ENCODE measurements at places on chromosomes 11 and 22.

DNA sequence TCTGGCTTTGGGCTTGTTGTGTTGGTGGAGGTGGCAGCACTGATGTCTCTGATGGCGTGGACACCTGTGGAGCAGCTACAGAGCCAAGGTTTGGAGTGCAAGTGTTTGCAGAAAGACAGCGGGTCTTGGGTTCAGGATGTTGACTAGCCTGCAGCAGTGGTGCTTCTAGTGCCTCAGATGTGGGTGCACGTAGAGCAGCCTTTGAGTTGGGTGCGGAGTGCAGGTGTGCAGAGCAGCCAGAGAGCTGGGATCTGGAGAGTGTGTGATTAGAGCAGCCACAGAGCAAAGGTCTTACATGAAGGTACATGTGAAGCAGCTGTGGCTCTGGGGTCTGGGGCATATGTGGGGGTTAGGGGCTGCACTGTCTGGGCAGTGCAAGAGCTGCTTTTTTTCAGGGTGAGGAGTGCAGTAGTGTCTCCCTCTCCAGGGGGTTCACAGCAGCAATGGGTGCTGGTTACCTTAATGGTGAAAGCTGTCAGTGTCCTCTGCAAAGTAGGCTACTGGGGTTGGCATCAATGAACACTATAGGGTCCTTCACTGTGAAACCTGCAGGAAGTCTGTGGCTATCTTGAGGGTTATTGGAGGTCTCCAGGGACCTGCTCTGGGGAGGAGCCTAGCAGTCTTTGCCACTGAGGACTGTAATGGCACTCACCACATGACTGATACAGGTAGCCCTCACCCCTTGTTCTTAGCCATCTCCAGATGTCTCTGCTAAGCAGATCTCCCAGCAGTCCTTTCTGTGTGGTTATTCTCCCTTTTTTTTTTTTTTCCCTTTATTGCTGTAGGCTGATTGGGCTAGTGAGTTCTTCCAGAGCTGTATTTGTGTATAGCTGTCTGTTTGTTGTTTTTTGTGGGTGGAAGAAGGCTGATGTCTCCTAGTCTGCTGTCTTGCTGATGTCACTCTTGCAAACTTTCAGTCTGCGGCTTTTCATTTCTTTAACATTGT, 14.3 kb downstream of the BIRC2 start:
- no peak for DNase-seq

- no peak for DNase-seq
These were observed 20.5 kb downstream of the GAL start for GRCh38 chr11:68704887-68705286.

GRCh38 chr11:117829369-117829725, 4.8 kb upstream of the FXYD2 start:
- DNase-seq: no peak

GRCh38 chr22:49372111-49372529, 455.6 kb downstream of the BRD1 start:
- DNase-seq: peak; percentile 80

DNA sequence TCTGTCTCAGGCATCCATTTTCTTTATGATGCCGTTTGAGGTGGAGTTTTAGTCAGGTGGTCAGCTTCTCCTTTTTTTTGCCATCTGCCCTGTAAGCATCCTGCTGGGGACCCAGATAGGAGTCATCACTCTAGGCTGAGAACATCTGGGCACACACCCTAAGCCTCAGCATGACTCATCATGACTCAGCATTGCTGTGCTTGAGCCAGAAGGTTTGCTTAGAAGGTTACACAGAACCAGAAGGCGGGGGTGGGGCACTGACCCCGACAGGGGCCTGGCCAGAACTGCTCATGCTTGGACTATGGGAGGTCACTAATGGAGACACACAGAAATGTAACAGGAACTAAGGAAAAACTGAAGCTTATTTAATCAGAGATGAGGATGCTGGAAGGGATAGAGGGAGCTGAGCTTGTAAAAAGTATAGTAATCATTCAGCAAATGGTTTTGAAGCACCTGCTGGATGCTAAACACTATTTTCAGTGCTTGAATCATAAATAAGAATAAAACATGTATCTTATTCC, 10.9 kb upstream of the HBE1 start:
- peak; percentile 51 for DNase-seq

GRCh38 chr11:85663080-85663752, 1.7 kb downstream of the CREBZF start:
- no peak for DNase-seq

- DNase-seq: no peak
These were observed 121.8 kb upstream of the POU2AF2 start for GRCh38 chr11:111123463-111124398.

DNA sequence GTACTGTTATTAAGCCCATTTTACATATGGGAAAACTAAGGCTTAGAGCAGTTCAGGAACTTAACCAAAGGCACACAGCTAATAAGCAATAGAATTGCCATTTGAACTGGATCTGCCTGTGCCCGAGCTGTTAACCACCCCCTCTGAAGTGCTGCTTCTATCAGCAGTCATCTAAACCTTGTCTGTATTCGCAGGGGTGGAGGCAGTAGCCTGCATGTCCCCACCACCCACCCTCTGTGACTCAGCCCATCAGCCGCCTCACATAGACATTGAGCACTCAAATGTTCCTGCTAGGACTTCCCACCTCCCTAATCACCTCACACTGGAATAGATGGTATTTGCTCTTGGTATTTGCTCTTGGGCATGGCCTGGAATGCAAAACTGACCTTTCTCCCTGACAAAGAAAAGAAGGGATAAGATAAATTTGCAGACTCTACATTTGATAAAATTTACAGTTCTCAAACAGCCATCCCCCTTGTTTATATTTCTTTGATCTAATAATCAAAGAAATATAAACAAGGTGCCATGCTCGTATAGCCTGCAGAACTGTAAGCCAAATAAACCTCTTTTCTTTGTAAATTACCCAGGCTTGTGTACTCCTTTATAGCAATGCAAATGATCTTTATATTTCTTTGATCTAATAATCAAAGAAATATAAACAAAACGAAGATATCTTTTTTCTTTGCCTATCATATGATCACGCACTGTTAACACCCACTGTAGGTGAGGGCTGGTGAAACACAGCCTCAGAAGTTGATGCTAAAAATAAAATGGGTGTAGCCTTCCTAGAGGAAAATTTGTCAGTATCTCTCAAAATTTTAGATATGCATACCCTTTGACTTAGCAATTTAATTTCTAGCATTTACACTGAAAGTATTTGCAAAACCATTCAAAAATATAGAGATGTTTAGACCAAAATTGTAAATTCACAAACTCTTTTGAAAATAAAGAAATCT, 15.9 kb downstream of the DKK3 start:
- DNase-seq: no peak

GRCh38 chr22:46974077-46974476, 211.6 kb downstream of the TBC1D22A start:
- DNase-seq: peak; percentile 82

GRCh38 chr11:78415338-78415737, 2.3 kb downstream of the GAB2 start:
- no peak for DNase-seq

GRCh38 chr22:48378673-48379072, 1449.0 kb downstream of the BRD1 start:
- DNase-seq: peak; percentile 53

DNA sequence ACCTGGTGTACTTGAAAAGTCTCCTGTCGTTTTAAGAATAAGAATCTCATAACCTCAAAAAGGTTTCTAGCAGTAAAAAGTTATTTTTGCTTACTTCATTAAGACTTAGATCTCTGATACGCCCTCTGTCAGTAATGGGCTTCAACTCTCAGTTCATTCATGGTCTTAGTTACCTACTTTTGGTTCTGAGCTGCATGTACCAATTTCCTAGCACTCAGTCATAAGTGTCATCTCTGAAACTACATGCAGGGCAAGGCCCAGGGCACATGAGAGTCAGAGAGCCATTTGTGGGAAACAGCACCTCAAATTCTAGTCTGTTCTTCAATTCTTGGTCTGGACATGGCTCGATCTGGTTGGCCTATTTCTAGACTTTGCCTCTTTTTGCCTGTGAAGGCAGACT, 838.4 kb downstream of the FAM181B start:
- no peak for DNase-seq

GRCh38 chr11:45216901-45217300, 69.2 kb downstream of the SYT13 start:
- no peak for DNase-seq

DNA sequence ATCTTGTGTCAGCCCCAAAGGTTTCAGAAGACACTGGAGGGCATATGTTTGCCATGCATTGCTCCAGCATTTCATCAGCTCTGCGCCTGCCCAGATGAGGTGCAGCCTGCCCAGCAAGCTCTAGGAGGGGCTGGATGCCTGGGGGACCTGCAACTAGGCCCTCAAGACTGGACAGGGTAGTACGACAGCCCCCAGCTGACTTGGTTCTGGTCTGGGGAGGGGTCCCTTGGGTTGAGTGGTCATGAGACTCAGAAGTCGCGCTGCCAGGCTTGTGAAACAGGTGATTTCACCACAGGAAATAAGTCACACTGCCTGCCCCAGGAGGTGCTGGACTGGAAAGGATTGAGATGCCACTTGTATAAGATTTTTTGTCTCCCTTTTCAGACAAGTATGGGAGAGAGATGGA, 23.4 kb downstream of the TPBGL start:
- DNase-seq: peak; percentile 88

- DNase-seq: no peak
These were observed 1.3 kb downstream of the ACTN3 start for GRCh38 chr11:66548041-66548440.

DNA sequence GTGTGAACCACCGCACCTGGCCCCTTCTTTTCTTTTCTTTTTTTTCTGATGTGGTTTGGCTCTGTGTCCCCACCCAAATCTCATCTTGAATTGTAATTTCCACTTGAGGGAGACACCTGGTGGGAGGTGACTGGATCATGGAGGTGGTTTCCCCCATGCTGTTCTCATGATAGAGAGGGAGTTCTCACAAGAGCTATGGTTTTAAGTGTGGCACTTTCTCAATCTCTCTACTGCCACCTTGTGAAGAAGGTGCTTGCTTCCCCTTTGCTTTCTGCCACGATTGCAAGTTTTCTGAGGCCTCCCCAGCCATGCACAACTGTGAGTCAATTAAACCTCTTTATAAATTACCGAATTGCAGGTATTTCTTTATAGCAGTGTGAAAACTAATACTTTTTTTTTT, 4.9 kb upstream of the TCN2 start:
- no peak for DNase-seq

GRCh38 chr22:26610072-26610958, 7.5 kb downstream of the CRYBB1 start:
- DNase-seq: no peak

DNA sequence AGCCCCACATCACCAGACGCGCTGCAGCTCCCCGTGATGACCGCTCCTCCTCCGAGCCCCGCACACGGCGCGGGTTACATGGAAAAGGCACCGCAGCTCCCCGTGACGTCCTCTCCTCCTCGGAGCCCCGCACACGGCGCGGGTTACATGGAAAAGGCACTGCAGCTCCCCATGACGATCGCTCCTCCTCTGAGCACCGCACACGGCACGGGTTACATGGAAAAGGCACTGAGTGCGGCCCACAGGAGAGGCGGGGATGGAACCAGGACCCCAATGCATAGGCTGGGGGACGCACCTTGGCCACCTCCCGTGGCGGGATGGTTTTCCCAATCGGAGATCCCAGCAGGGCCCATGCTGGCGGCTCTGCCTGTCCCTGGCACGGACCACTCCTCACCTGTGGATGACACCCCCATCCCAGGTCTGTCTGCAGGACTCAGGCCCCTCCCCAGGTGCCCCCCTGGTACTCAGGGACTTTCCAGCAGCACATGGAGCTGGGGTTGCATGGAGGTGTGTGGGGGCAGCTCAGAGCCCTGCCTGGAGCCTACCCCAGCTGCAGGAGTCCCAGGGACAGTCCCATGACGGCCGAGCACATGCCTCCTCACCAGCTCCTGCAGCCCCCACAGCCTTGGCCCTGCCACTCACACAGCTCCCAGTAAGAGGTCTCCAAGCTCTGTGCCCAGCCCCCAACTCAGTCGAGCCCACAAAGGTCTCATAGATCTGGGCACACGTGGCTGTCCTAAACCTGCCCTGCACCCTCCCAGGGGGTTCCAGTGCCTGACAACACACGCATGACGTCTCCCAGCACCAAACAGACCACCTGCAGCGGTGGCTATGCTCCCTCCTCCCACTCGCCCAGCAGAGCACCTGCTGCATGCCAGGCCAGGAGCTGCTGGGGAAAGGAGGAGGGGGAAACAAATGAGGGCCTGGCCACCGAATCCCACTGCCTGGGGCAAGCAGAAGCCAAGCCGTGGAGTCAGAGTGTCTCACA, 166.6 kb downstream of the BRD1 start:
- peak; percentile 70 for DNase-seq

- DNase-seq: peak; percentile 95
These were observed 952 bp downstream of the YAP1 start for GRCh38 chr11:102111011-102111786.

DNA sequence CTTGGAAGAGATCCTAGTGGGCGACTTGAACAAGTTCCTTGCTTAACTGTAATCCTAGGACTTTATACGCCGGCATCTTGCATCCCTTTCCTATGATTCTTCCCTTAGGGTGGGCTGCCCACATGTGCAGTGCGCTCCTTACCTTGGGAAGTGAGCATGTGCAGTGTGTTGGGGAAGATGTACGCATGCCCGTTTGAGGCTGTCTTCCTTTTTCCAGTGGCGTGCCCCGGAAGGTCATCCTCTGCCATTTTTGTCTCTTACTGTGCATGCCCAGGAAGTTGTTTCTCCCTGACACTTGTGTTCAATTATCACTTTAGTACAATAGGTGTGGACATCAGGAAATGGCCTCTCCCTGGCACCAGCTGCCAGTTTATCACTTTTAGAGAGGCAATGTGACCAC, 936.5 kb downstream of the TBC1D22A start:
- DNase-seq: no peak

GRCh38 chr11:8501836-8502235, 92.2 kb downstream of the STK33 start:
- no peak for DNase-seq

DNA sequence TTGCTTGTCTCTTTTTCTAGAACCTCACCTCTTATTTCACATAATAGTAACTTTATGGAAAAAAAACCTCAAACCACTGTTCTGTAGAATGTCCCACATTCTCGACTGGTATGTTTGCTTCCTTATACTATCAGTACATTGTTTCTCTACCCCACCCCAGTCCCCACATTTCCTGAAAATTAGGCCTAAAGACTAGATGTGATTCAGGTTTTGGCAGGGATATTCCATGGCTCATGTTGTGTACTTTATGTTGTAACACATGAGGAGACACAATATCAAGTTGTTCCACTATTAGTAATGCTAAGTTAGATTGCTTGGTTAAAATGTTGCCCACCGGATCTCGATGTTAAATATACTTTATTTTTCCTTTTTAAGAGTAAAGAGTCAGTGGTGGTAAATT, 34.7 kb downstream of the DDIAS start:
- no peak for DNase-seq

GRCh38 chr22:45934659-45935341, 42.2 kb downstream of the WNT7B start:
- DNase-seq: no peak

DNA sequence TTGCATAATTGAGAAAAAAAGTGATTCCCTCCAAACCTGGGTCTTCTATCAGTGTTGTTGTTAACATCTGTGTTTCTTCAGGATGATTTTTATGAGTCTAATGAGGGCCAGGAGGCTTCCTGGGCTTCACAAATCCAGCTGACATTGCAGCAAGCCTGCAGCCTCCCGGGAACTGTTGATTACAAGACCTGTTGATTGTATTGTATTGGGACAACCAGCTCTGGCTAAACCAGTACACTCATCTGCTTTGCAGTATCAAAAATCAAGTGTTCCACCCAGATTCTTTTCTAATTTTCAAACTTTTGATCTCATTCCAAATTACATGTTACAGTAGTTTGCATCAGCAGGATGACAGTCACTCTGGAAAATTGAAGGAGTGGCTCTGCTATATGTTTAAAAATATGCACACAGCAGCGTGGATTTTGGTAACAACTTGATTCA, 16.1 kb upstream of the PRSS23 start:
- DNase-seq: no peak

- no peak for DNase-seq
These were observed 9.2 kb downstream of the RHOG start for GRCh38 chr11:3831378-3832239.

Measured in lower leg skin (tissue), 4 donors.